ENCODE measurements at places on chromosomes 7 and 10. TPM values are rescaled to one million over a fixed set of nuclear protein-coding genes. Genes with fewer than 3 reads are reported as not detected.

Gene PGAM2
- 2,530 TPM for polyA plus RNA-seq

Gene CYP2E1
- 0.36 TPM for polyA plus RNA-seq

Gene OR6V1
- polyA plus RNA-seq, result not detected

Gene SEPTIN7
- polyA plus RNA-seq, result 189 TPM

Gene FBXO24
- polyA plus RNA-seq, result 0.27 TPM
